ENCODE measurements at places on chromosomes 6 and 20.

DNA sequence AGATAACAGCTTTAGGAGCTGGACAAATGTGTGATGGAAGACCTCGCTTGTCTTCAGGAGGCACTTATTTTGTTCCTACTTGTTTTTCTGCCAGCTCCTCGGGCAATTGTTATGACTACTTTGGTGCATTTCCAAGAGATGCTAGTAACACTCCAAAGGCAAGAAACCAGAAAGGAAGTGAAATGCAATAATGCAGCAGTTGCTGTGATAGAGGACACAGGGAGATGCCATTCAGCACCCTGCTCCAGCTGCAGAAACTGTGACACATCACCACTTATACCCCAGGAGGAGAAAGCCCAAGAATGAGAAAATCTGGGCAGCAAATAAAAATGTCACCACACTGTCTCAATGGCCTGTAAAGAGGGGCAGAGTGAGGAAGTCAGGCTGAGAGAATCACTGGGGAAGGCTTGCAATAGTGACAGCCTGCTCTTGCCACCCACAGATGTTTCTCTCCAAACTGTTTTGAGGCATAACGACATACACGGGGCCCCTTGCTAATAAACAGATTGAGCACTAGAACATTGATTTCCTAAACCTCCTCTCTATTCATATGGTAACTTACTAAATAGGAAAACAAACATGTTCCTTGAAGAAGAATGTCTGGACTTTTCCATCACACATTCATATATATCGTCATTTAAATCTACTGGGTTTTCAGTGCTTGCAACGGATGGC, 231.0 kb upstream of the PRND start:
- DNase-seq: no peak

DNA sequence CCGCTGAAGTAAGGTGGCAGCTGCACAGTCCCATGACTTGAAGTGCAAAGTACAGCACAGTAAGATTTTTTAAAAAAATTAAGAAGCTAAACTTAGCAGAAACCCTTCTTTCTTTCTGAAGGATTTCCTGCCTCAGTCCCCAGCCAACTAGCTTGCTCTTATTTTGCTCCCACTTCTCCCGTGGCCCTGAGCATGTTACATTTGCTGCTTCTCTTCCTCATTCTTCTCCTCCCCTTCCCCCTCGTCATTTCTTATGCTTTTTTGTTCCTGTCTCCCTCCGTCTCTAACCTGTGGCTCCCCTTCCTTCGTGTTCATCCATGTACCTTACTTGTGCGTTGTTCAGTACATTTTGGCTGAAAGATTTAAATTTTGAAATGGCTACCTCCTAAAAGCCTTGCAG, 123.0 kb downstream of the SASH1 start:
- DNase-seq: no peak

DNA sequence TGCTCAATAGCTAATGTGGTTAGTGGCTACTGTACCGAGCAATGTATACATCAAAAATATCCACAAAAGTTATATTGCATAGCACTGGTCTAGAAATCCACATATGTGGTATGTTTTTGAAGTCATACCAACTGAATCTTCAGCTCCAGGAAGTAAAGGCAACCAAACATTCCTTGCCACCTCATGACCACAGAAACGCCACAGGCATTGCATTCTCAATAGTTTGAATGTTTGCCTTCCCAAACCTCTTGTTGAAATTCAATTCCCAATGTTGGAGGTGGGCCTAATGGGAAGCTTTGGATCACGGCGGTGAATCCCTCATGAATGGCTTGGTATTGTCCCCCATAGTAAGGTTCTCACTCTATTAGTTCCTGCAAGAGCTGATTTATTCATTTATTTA, 18.2 kb upstream of the ZNF391 start:
- DNase-seq: no peak

DNA sequence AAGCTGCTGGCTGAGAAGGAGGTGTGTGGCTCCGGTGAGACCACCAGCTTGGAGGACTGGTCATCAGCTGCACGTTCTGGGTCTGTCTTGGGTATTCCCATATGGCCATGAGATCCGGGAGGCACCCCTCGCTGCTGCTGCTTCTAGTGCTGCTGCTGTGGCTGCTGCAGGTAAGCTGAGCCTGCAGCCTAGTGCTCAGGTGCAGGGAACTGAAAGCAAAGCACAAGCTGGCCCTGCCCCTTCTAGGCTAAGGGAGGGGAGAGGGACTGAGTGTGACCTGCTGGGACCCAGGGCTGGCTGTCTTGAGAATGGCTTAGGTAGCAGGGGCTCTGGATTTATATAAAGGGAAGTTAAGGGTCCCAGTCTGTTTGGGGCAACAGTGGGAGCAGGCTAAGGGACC, 403 bp downstream of the CDH26 start:
- DNase-seq: no peak

DNA sequence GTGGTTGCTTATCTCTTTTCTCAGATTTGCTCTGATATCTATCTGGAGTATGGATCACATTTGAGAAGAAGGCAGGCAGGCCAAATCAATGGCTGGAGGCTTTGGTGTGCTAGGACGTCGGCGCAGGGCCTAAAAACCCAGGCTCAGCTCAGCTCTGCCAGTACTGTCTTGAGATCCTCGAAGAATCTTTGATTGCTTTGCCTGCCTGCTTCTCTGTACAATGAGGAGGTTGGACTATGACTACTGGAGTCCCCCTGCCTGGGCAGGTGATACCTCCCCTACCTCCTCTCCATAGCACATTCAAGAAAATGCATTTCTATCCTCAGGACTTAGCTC, 25.1 kb downstream of the KCNK5 start:
- no peak for DNase-seq

- no peak for DNase-seq
Observed at GRCh38 chr6:140500849-140501248, 1126.4 kb upstream of the CITED2 start.

- DNase-seq: no peak
Observed at GRCh38 chr6:139494376-139494990, 120.0 kb upstream of the CITED2 start.

- DNase-seq: no peak
Observed at GRCh38 chr6:14655201-14656061, 537.9 kb downstream of the CD83 start.
